ENCODE measurements at places on chromosomes 12 and 14. TPM values are rescaled to one million over a fixed set of nuclear protein-coding genes. Genes with fewer than 3 reads are reported as not detected.

DNA sequence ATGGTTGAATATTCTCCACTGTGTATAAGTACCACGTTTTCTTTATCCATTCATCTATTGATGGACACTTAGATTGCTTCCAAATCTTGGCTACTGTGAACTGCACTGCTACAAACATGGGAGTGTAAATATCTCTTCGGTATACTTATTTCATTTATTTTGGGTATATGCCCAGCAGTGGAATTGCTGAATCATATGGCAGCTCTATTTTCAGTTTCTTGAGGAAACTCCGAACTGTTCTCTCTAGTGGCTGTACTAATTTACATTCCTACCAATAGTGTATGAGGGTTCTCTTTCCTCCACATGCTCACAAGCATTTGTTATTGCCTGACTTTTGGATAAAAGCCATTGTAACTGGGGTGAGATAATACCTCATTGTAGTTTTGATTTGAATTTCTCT is 623.1 kb upstream of the LRFN5 start:
- DNase-seq, result no peak

GRCh38 chr12:67927815-67928214 is 61.4 kb upstream of the IFNG-AS1 start:
- no peak for DNase-seq

GRCh38 chr12:110198386-110198785 is 74.2 kb downstream of the IFT81 start:
- DNase-seq, result no peak

- DNase-seq, result no peak
These were observed 421.1 kb downstream of the VRK1 start for GRCh38 chr14:97218274-97218673.

BLTP3B gene
- total RNA-seq, result 19.8 TPM

DNA sequence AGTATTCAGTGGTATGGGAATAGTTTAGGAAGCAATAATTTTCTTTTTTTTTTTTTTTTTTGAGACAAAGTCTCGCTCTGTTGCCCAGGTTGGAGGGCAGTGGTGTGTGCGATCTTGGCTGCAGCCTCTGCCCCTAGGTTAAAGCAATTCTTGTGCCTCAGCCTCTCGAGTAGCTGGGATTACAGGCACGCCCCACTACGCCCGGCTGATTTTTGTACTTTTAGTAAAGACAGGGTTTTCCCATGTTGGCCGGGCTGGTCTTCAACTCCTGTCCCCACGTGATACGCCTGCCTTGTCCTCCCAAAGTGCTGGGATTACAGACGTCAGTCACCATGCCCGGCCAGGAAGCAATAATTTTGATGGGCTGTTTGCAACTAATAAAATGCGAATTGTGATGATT is 62.1 kb downstream of the ATG14 start:
- DNase-seq, result no peak

GRCh38 chr14:97070259-97070658 is 273.1 kb downstream of the VRK1 start:
- DNase-seq, result no peak

DNA sequence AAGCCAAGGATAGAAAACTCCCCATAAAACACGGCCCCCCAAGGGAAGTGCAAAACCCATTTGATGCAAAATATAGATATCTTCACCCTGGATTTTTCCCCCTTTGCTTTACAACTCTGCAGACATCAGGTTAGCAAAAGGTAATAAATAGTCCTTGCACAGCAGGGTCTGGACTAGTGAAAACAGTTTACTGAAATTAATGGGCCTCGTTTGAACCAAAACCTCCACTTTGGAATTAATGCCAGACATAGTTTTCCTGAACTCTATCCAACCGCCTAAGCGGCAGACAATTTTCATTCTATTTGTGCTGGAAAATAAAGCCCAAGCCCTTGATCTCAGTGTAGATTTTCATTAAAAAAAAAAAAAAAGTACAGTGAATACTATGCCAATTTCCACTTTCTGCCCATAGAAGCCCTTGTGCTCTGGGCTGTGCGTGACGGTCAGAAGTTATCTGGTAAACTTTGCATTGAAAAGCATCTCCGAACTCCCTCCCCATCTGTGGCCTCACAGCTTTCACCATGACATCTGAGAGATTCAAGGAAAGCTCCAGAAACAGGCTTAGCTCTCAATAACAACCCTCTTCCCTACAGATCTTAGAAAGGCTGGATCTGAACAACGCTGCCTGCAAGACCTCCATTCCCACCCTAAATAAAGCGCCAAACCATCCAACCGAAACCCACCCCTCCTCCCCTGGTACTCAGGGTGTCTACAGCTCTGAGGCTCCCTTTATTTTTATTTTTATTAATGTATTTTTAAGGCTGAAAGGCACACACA is 11.0 kb upstream of the IRF2BPL start:
- DNase-seq, result no peak

DNA sequence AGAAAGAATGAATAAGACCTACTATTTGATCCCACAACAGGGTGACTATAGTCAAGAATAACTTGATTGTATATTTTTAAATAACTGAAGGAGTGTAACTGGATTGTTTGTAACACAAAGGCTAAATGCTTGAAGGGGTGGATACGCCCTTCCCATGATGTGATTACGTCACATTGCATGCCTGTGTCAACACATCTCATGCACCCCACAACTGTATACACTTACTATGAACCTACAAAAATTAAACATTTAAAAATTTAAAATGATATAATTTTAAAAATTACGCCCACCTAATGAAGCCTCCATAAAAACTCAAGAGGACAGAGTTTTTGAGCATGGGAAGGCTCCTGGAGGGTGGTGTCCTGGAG is 94.5 kb downstream of the SCARB1 start:
- DNase-seq, result no peak
